ENCODE measurements at places on chromosomes 1 and 21.

GRCh38 chr1:111739925-111740765, 950 bp upstream of the INKA2 start:
- peak; percentile 41 for DNase-seq

DNA sequence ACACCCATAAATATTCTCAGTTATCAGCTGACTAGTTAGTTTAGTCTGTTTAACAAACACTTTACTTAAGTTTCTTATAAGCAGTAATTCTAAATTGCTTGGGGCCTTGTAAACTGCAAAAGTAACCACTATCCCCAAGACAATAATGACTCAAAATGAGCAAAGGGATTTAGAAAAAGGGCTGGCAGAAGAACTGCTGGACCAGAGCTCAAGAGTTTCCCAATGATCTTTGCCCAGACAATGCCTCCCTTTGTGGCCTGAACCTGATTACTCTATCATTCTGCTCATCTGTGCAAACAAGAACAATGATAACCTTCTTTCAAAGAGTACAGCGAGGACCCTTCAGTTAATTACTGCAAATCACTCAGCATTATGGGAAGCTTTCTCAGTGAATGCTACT, 123.5 kb downstream of the TIAM1 start:
- no peak for DNase-seq

DNA sequence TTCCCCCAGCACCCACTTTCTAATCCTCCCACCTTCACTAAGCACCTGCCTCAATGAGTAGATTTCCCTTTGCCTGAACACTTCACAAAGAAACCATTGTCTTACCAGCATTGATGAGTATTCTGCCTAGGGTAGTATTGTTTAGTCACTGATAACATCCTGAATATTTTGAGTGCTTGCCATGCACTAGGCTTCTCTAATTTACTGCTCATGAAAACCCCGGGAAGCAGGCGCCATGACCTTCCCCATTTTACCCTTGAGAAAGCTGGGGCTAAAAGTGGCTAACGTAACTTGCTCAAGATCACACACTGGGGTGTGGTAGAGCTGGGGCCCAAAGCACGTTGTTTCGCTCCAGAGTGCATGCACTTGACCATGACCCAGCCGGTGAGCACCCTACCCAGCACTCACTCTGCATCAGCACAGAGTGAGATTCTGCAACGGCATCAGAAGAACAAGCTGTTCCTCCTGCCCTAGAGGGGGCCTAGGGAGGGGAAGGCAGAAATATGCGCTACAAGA, 10.6 kb upstream of the F3 start:
- no peak for DNase-seq

- DNase-seq = no peak
Measured at GRCh38 chr1:28830814-28831213, 18.8 kb downstream of the OPRD1 start.

DNA sequence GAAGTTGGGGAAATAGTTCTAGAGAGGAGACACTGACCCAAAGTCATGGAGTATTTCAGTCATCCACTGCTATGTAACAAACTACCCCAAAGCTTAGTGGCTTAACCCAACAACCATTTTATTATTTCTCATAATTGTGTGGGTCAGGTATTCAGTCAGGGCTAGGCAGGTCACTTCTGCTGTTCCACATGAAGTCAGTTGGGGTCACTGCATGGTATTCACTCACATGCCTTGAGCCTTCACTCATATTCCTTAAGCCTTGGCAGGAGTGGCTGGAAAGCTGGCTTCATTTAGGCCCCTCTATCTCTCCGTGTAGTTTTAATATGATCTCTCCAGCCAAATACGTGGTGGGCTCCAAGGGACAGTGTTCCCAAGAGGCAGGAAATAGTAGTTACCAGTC, 17.5 kb upstream of the RNF11 start:
- DNase-seq = no peak

DNA sequence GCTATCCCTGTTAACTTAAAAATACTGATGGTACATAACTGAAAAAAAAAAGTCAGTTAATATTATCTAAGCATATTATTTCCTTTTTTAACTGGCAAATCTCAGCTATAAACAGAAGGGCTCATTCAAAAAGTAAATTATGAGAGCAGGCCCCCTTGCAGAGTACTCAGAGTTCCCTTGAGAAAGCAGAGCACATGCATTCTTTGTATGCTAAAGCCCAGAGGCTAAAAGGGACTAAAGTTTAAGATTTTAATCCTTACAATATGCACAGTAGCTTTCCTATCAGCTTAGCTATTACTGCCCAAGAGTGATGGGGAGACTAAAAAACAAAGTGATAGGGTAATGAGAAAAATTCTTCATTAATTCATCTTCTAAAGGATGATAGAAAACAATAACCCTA, 18.5 kb downstream of the SLC16A1 start:
- no peak for DNase-seq

- DNase-seq = no peak
Measured at GRCh38 chr1:54335011-54335754, 71.0 kb downstream of the SSBP3 start.

DNA sequence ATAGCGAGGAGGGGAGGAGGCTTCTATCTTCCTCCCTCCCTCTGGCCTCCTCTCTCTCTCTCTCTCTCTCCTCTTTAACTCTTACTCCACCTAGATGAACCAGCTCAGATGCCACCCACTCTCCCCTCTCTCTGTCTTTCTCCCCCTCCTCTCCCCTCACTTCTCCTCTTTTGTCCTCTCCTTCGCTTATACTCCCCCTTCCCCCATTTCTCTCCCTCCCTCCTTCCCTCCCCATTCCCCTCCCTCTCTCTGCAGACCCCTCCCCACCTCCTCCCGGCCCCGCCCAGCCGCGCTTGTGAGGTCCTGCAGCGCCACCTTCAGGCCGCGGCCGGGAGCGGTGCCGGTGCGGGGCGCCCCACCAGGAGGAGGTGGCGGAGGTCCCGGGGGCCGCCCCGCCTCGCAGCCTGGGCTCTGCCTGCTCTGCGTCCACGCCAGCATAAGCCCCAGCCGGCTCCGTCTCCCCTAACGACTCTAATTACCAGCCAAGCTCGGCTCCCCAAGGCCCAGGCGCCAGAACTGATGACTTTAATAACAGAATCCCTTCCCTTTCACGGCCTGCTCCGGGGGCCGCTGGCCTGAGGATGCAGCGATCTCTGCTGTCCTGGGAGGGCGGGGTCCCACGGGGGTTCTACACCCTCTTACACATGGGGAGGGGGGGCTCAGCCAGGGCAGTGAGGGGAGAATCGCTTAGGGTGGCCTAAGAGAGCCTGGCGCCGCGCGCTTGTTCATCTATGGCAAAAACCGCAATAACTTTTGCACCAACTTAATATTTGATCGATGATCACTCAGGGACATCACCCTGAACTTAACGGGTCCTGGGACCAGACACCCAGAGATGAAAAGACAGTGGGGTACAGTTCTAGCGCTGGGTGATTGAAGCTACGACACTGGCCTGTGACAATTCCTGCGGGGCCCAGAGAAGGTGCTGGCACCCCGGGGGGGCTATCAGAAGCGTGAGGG, 637.3 kb downstream of the MATN1 start:
- DNase-seq = no peak

DNA sequence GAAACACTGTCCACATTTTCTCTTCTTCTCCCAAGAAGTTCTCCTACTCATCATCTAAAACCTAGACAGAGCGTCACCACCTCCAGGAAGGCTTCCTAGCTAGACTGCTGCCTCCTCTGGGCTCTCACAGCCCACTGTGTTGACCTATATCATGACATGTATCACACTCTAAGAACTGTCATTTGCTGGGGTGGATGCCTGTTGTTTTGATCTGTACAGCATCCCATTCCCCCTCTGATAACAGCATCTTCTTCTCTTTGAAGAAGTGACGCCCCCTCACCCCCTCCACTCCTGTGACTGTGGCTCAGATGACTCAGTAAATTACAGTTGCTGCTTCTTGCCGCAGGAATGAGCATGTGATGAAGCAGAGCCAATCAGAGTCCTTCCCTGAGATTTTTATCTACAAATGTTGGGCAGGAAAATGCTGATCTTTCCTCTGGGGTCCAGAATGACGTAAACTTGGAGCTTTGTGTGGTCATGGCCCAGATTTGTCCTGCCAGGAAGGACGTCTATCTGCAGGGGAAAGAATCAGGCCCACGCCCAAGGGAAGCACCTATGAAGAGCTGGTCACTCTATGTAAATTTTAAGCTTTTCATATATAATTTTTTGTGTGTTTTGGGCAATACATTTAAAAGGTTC, 28.0 kb upstream of the FOXO6 start:
- DNase-seq = no peak

- no peak for DNase-seq
Measured at GRCh38 chr1:230858918-230859729, 9.2 kb downstream of the C1orf198 start.

GRCh38 chr1:242201090-242201489, 202.2 kb upstream of the MAP1LC3C start:
- no peak for DNase-seq

GRCh38 chr1:237016626-237017025, 12.4 kb upstream of the MT1HL1 start:
- no peak for DNase-seq

- no peak for DNase-seq
Measured at GRCh38 chr1:21655748-21656147, 13.4 kb downstream of the RAP1GAP start.

DNA sequence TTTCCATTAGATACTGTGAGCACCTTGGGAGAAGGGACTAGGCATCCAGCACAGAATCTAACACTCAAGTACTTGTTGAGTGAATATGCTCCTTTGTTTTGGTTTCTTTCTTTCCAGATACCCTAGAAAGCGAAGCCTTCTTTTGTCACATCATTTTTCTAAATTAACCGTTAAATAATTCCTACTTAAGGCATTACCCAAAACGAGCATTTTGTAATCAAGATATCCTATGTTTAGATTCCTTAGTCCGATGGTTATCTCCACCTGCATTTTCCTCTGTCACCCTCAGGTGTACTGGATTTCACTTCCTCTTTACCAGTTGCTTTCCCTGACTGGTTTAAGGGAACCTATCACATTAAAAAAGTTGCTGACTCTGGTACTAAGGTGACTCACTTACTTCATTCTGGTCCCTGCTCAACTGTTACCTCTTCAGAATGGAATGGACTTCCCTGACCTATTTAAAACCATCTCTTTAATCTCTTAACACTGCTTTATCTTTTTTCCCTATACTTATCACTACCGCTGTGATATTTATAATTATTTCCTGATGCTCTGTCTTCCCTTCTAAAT, 3.2 kb downstream of the B3GALNT2 start:
- DNase-seq = no peak
